SK-MEL-5 (cell line): ENCODE measurements at places on chromosomes 7 and 10. TPM values are rescaled to one million over a fixed set of nuclear protein-coding genes. Genes with fewer than 3 reads are reported as not detected.

Gene SCART1
- 0.29 and 0.37 TPM in 2 replicates for total RNA-seq

DNA sequence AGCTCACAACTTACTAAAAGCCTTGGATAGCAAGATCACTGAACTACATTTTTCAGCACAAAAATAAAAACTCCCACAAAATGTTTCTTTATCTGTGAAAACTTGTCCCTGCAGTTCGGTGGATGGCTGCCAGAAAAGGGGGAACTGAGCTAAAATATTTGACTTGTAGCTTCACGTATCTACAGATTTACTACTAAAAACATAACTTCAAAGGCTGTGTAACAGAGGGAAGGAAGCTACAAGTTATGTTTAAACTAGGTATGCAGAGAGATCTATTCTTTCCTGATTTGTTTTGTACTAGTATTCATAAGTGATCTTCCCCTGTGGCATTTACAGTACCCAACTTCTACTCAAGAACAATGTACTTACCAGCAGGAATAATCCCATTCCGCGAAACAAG, 25.1 kb downstream of the SGCE start:
- DNase-seq, result no peak

GRCh38 chr7:69962186-69963065, 364.2 kb downstream of the AUTS2 start:
- DNase-seq, result no peak

Gene TUBB8
- total RNA-seq, result not detected in 2 replicates

GRCh38 chr7:151085329-151085690, 965 bp upstream of the AGAP3 start:
- DNase-seq, result no peak

DNA sequence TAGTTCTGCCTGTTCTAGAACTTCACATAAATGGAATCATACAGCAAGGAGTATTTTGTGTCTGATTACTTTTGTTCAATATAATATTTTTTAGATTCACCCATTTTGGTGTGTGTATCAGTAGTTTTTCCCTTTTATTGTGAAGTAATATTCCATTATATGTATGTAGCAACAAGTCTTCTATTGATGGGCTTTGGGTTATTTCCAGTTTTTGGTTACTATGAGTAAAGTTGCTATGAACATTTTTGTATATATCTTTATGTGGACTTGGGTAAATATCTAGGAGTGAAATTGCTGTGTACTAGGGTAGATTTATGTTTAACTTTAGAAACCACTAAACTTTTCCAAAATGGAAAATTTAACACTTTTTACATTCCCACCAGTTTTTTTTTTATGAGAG, 35.7 kb downstream of the ADK start:
- DNase-seq, result no peak

GRCh38 chr7:95340491-95340890, 16.2 kb upstream of the PON1 start:
- DNase-seq, result no peak

- no peak for DNase-seq
These were observed 517.0 kb downstream of the INHBA start for GRCh38 chr7:41185851-41186250.

DNA sequence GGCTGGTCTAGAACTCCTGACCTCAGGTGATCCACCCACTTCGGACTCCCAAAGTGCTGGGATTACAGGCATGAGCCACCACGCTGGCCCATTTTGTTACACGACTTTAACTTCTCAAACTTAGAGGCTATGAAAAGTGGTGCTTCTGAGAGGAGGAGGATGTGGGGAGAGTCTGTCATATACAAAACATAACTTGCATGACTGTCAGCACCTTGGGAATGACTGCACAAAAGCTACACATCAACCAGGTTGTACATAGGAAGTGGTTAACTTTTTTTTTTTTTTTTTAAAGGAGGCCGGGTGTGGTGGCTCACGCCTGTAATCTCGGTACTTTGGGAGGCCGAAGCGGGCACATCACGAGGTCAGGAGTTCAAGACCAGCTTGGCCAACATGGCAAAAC, 43.4 kb upstream of the GSDME start:
- DNase-seq, result no peak

DNA sequence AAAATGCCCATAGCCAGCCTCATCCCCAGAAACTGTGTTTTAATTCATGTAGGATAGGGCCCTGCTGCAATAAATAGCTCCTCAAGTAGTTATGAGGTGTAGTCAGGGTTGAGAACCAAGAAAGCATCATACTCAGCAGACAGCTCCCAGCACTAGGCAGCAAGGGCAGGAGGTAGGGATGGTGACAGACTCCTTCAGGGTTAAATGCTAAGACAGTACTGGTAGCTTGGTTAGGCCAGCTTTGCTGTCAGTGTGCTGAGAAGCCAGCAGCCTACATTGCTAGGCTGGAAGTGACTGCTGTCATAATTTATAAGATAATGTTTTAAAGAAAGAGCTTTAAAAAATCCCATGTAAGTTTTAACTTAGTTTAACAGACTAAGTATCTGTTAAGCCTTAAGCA, 113.9 kb upstream of the IMMP2L start:
- DNase-seq, result no peak

GRCh38 chr10:132336064-132336746, 4.2 kb downstream of the LRRC27 start:
- no peak for DNase-seq

- no peak for DNase-seq
These were observed 568.4 kb downstream of the TCERG1L start for GRCh38 chr10:130742941-130743675.

DNA sequence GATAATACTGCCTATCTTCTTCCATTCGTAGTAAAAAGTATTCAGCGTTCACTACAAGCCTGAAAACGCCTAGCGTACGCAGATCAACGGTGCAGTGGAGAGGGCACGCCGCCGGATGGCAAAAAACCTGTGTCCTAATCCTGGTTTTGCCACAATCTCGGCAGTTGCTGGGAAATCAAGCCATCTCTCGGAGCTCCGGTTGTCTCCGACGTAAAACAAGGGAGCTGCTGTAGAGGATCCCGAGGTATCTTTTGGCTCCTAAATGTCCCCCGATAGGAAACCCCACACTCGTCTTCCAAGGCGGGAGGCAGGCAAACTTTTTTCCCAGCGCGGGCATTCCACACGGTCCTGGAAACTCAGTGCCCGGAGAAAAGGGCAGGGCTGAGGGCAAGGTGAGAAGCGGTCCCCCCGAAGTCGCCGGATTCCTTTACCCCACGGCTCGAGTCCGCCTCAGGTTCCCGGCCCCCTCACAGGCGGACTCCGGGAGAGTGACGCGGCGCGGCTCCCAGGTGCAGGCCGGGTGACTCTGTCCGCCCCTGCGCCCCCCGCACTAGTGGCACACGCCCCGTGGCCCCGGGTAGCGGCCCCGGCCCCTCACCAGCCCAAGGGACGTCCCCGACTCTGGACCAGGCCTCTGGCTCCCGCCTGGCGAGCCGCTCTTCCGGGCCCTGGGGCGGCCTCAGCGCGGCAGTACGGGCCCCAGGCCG, 649 bp downstream of the IDE start:
- DNase-seq, result peak; percentile 34

DNA sequence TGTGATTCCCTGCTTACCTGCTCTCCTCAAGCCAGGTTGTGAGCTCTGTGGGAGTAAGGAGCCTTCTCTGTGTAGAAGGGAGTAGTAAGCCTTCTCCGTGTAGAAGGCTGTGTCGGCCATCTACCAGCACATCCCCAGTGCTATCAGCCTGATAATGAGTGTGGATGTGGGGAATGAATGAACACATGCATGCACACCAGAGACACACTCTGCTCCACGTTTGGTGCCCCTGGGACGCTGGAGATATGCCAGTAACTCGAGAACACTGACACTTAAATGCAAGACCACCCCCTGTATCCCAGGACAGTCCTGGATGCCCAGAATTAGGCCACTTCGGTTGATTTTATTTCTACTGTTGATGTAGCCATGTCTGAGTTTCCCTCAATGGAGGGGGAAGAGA, 21.1 kb upstream of the GPR26 start:
- no peak for DNase-seq

DNA sequence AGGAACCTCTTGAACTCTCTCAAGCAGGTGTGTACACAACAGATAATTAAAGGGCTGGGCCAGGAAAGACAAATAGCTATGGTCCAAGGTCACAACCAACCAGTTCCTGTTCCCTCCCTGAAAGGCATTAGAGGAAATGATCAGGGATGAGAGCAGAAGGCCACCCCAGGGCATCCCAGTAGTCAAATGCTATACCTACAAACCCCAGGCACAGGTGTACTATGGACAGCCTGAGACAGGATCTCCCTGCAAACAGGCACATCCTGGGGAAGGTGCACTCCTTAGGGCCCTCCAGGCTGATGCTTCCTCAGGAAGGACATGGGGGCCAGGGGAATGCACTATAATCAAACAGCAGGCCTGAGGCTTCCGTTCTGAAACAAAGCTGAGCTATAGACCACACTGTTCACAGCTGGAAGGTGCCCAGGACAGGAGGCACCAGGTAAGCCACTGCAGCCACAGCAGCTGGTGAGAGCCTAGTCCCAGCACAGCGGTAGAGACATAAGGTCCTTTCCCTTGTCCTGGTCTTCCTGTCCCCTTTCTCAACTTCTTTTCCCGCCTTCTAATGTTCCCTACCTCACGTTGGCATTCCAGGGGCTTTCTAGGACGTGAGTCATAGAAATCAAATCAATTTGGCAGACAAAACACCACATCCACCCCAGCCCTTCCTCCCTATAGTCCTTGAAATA, 13.3 kb downstream of the PARP12 start:
- no peak for DNase-seq

- peak; percentile 49 for DNase-seq
These were observed 12.0 kb downstream of the CACUL1 start for GRCh38 chr10:118742782-118743181.

- peak; percentile 74 for DNase-seq
These were observed 115.5 kb upstream of the CREB5 start for GRCh38 chr7:28296571-28297483.

DNA sequence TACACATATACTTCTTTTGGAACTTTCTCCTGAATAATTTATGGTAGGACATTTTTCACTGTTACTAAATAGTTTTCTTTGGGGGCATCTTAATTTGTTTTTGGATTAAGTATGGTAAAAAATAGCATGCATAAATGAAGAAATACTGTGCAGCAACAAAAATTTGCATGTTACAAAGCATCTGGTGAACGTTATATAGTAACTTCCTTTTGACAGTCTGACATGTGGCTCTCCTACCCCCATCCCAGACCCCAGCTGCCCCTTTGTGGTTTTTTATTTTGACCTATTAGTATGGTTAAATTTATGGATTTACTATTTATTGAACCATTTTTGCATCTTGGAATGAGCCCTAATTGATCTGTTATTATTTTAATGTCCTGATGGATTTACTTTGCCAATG, 9.9 kb downstream of the TASOR2 start:
- no peak for DNase-seq

DNA sequence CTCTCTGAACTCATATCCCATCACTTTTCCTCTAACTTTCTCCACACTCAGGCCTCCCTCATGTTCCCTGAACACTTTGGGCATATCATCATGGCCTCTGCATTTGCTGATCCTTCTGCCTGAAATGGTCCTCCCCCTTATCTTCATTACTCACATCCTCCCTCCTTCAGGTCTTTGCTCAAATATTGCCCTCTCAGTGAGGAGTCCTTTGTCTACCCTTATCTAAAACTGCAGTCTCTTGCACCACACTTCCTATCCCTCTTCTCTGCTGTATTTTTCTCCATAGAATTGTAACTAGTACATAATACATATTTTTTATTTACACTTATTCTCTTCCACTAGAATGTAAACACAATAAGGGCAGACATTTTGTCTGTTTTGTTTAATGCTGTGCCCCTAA, 41.7 kb downstream of the DNAJC1 start:
- DNase-seq, result no peak

DNA sequence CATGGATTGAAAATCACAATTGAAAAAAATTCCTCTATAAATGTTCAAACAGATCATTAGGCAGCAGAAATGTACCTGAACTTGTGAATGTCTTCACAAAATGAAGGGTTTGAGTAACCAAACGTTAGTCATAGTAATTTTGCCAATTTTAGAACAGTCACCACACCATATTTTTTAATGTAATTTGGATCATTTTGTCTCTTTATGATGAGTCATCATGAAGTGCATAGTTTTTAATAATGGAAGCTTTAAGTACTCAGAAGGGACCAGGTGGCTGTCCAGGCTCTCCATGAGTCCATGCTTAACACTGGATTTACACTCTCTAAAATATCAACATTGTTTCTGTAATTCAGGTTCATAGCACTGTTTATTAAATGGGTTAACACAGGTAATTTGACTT, 219.2 kb downstream of the ETV1 start:
- DNase-seq, result no peak

Gene SLC39A12
- 0.05 TPM in 1 of 2 replicates, not detected in the other for total RNA-seq

GRCh38 chr7:151352512-151352911, 10.9 kb downstream of the NUB1 start:
- no peak for DNase-seq

DNA sequence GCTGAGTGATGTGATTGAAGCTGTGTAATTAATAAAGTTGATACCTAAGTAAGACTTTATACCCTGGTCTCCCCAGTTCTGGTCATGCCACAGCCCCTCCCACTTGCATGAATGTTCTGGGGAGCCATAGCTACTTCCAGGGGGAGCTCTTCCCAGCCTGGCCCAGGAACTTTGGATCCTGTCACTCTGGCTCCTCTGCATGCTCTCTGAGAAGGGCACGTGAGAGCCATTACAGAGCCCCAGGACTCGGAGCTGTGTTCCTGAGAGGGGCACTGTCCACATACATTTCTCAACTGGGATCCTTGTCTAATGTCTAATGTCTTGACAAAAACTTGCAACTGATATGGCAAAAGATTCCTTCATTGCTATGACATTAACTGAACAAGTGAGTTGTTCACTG, 173.9 kb upstream of the NPY start:
- DNase-seq, result no peak

DNA sequence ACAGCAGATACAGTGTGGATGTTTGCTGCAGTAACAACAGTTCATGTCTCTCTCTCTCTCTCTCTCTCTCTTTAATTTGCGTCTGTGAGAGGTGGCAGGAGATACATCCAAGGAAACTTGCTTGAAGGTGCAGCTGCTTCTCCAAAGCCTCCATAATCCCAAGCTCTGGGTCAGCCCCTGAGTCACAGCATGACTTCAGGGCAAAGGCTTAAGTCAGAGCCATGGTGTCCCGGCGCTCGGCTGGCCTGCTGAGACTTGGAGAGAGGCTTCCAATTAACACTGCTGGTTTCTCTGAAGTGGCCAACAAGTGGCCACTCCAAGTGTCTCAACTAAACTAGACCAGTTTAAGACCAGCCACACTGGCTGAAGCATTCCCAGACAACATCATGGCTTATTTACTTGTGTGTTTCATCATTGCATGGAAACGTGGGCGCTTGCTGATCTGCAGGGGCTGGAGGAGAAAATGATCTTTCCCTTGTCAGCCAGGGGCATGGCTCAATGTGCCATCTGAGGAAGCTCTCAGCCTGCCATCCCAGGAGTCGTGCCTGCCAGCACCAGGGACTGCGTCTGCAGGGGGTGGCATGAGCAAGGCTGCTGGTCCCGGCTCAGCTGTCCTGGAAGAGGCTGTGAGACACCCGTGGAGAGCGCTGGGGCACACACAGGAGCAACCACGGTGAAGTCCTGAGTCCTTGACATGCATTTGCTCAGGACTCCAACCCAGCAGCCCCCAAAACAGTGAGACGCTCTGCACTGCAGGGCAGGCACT, 254.2 kb downstream of the COBL start:
- DNase-seq, result no peak

Gene DEPP1
- total RNA-seq, result 0.11 and 0.71 TPM in 2 replicates
